Stimulated activated CD8-positive, alpha-beta memory T cell treated with anti-CD3 and anti-CD28 coated beads, Interleukin-4, amount 100 ng/mL, for 4 hours (primary cell): ENCODE measurements at places on chromosomes 1 and 21.

DNA sequence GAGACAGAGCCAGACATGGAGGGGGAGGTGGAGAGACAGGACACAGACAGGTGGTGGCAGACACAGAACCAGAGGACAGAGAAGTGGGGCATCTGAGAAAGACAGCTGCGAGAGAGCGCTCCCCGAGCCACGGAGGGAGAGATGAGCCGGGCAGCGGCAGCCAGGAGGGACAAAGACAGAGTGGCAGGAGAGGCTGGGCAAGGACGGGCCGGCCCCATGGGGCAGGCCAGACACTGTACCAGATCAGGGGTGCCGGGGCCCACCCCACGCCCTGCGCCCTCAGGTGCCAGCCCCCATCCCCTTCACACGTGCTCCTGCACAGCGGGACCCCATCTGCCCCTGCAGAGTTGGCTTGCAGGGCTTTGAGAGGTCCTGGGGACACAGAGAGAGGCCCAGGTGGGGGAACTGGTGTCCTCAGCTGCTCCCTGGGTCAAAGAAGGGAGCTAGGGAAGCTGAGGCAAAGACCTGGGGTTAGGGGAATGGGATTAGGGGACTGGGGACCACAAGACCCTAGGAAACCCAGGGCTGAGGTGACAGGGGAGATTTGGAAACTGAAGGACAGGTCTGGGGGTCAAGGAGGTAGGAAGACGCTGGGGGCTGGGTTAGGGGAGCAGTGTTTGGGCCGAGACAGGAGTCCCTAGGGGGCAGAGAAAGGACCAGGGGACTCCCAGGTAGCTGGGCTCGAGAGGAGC, 643 bp downstream of the FNDC5 start:
- no peak for DNase-seq

GRCh38 chr1:110875216-110875731, 2.3 kb downstream of the CD53 start:
- no peak for DNase-seq

- no peak for DNase-seq
These were observed 1.4 kb downstream of the ORC1 start for GRCh38 chr1:52402860-52403240.

DNA sequence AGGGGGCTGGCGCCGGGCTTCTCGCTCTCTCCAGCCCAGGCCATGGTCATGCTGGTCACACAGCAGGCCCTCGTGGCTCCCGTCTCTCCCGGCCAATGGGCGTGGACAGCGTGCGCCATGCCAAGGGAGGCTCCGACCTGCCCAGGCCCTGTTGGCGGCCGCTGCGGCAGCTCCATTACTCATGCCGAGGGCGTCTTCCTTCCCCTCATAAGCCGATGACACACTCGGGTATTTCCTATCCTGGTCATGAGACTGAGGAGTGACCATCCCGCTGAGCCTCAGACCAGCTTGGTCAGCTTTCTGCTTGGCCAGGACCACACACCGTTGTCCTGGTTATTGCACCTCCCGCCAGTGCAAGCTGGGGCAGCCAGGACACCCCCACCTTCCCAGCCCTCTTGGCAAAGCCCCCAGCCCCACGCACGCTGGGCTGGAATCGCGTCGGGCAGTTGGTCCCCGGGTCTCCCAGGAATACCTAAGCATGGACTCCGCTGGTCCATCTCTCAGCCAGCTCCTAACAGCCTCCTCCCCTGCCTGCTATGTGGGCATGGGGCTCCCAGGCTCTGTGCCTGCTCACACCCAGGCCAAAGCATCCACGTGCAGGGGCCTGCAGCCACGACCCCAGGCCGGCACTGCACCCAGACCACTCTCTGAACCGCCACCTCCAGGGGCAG, 49.8 kb downstream of the ARHGEF16 start:
- no peak for DNase-seq

GRCh38 chr1:23720256-23720995, 22.8 kb upstream of the ELOA start:
- DNase-seq = no peak
